A549 treated with DMSO at 1 μM for 4 hours (cell line): ENCODE measurements at places on chromosomes 1 and 21. TPM values are rescaled to one million over a fixed set of nuclear protein-coding genes. Genes with fewer than 3 reads are reported as not detected.

Gene S100A2
- total RNA-seq: 16.8 to 29.9 TPM (median 23.4 TPM) in 5 replicates

Gene LIPI
- not detected in 5 replicates for total RNA-seq

Gene FAM163A
- total RNA-seq: 0.02 TPM in 1 of 5 replicates, not detected in the others

Gene TDRD10
- not detected in 5 replicates for total RNA-seq

Gene AGRN
- total RNA-seq: 101 to 135 TPM (median 119 TPM) in 5 replicates

Gene SPRR2G
- not detected in 5 replicates for total RNA-seq

Gene KRTAP12-1
- not detected in 5 replicates for total RNA-seq

Gene KCNH1
- total RNA-seq: 3.2 to 4.3 TPM (median 3.4 TPM) in 5 replicates

Gene CCDC190
- not detected in 5 replicates for total RNA-seq

Gene LCE1D
- total RNA-seq: not detected in 5 replicates

Gene CHRM3
- total RNA-seq: 0.02 to 0.15 TPM (median 0.08 TPM) in 4 of 5 replicates, not detected in the other

Gene LGR6
- total RNA-seq: 0.40 to 0.75 TPM (median 0.61 TPM) in 5 replicates

Gene GBP7
- not detected in 5 replicates for total RNA-seq

Gene ETV3L
- not detected in 5 replicates for total RNA-seq

Gene CLCA2
- not detected in 5 replicates for total RNA-seq

Gene SLC9C2
- total RNA-seq: not detected in 5 replicates

Gene FBXO28
- 25.0 to 32.1 TPM (median 28.1 TPM) in 5 replicates for total RNA-seq

Gene PRKAA2
- 2.5 to 3.8 TPM (median 3.0 TPM) in 5 replicates for total RNA-seq

Gene TCHHL1
- not detected in 5 replicates for total RNA-seq

Gene UBE2G2
- 32.0 to 38.3 TPM (median 35.3 TPM) in 5 replicates for total RNA-seq

Gene DDX20
- 9.0 to 10.3 TPM (median 9.5 TPM) in 5 replicates for total RNA-seq

Gene KRTAP13-2
- total RNA-seq: not detected in 5 replicates

Gene TMEM53
- 8.5 to 10.2 TPM (median 9.1 TPM) in 5 replicates for total RNA-seq

Gene EIF3I
- total RNA-seq: 276 to 303 TPM (median 282 TPM) in 5 replicates

Gene ZMYND12
- 0.17 to 0.53 TPM (median 0.44 TPM) in 5 replicates for total RNA-seq

Gene PSEN2
- total RNA-seq: 26.3 to 28.3 TPM (median 27.3 TPM) in 5 replicates

Gene CGN
- 1.2 to 1.5 TPM (median 1.3 TPM) in 5 replicates for total RNA-seq

Gene INTS7
- 21.8 to 26.4 TPM (median 23.6 TPM) in 5 replicates for total RNA-seq

Gene CSRP1
- total RNA-seq: 453 to 628 TPM (median 468 TPM) in 5 replicates

Gene TFF2
- not detected in 5 replicates for total RNA-seq

Gene KTI12
- 17.0 to 20.1 TPM (median 18.4 TPM) in 5 replicates for total RNA-seq

Gene LCE6A
- not detected in 5 replicates for total RNA-seq

Gene TRIM45
- total RNA-seq: 1.1 to 1.5 TPM (median 1.3 TPM) in 5 replicates

Gene PPM1J
- 1.1 to 1.9 TPM (median 1.4 TPM) in 5 replicates for total RNA-seq

Gene RPE65
- not detected in 5 replicates for total RNA-seq

Gene TNFRSF14
- 0.07 to 0.21 TPM (median 0.21 TPM) in 5 replicates for total RNA-seq

Gene OR6N1
- total RNA-seq: not detected in 5 replicates

Gene LCE3E
- not detected in 5 replicates for total RNA-seq

Gene RCSD1
- total RNA-seq: 0.06 to 0.09 TPM (median 0.08 TPM) in 4 of 5 replicates, not detected in the other

Gene PRDX6
- 292 to 318 TPM (median 304 TPM) in 5 replicates for total RNA-seq

Gene NUDT4B
- total RNA-seq: 0.43 to 3.0 TPM (median 1.2 TPM) in 5 replicates

Gene COQ8A
- 18.9 to 24.1 TPM (median 21.4 TPM) in 5 replicates for total RNA-seq

Gene OR2L3
- total RNA-seq: not detected in 5 replicates

Gene RYR2
- total RNA-seq: 0.03 to 0.10 TPM (median 0.06 TPM) in 4 of 5 replicates, not detected in the other

Gene PADI1
- 1.7 to 2.6 TPM (median 1.9 TPM) in 5 replicates for total RNA-seq
